Epithelial cell of esophagus (primary cell): ENCODE measurements at places on chromosomes 1 and 21.

GRCh38 chr21:29506947-29507346 lies 208.2 kb downstream of the BACH1 start:
- DNase-seq = no peak

GRCh38 chr1:34127006-34128000 lies 37.7 kb downstream of the CSMD2 start:
- no peak for DNase-seq

DNA sequence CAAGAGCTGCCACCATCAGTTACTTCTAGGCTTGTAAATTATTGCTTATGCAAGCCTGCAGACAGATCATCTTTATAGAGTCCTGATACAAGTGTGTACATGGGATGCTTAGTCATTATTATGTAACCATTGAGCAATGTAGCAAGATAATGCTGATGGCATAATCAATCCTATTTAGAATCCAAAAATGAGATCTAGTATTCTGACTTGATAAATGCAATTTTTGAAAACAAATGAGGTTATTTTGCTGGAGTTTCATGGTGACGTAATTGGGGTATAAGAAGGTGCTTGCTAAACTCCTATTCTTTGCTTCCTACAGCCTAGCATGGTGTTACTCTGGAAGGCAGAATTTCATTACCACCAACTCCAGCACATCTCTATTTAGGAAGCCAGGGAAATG lies 801.7 kb upstream of the PRMT6 start:
- peak; percentile 74 for DNase-seq

DNA sequence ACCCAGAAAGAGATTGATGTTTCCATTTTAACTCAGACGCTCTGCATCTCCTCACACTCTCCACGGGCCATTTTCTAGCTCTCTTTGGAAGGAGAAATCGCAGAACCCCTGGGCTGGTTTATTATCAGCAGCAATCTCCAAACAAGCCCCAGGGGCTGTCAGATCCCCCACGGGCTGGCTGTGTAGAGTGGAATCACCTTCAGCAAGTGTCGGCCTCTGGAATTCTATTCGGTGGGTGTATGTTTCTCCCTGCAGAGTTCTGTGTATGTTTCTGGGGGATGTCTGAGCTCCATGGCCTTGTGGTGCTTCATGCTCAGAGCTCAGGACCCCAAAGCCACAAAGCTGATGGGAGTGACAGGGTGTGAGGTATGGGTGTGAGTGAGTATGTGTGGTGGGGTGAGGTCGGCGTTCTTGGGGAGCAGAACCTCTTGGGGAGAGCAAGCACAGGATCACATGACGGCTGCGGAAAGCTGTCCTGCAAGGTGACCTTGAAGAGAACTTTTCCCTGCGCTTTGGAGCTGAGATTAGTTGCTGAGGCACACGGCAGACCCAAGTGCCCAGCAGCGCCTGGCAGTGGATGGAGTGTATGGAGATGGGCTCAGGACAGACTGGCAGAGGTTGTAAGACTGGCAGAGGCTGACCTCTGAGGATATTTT lies 489 bp downstream of the ACOT11 start:
- no peak for DNase-seq

- peak; percentile 90 for DNase-seq
Measured at GRCh38 chr1:179310721-179311120, 17.1 kb downstream of the SOAT1 start.

DNA sequence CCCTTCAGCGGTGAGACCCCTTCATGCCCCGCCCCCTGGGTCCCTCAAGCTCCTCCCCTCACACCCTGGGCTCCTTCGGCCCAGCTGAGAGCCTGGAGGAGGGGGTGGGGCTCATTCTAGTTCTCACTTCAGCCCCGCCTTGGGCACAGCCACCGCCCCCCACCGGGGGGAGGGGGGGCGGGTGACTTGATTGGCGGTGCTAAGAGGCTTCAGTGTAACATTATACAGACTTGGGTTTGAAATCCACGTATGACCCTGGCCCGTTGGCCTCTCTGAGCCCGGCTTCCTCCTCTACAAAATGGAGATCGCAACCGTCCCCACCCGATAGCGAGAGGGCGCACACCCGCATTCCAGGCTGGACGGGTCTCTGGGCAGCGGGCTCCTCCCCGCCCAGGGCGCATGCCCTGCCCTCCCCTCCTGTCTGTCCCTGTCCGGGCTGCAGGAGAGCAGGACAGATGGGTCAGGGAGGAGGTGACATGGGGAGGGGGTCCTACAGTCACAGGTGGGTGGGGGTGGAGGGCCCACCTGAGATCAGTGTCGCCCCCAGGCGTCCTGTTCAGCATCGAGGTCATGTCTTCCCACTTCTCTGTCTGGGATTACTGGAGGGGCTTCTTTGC lies 5.1 kb downstream of the CLCNKB start:
- DNase-seq = peak; percentile 10

DNA sequence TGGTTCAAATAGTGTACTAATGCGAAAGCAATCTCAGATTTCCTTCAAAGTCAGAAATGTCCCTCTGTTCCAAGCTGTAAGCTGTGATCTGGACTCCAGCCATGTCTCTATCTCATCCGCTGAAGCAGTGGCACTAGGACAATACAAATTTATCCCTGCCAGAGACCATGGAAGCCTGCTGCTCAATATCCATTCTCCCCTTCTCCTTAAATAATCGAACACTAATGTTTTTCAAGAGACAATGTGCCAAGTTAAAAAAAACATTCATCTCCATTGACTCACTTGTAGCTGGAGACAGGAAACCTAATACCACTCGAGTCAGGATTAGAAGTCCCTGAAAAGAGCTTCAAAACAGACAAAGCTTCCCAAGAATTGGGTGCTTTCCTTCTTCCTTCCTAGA lies 38.5 kb upstream of the PGBD5 start:
- no peak for DNase-seq
